Activated T-cell treated with anti-CD3 and anti-CD28 coated beads, Interleukin-2, amount 50 U/mL, for 24 hours (primary cell): ENCODE measurements at places on chromosomes 2 and 18.

- peaks cover 40% of the 10 kb centered on the region for H3K27me3 ChIP-seq
- no peak overlapping the region for H3K4me3 ChIP-seq
- DNase-seq = no peak
These were observed 49.6 kb downstream of the IL1R2 start for GRCh38 chr2:102041351-102041750.

GRCh38 chr2:29006092-29006979 is 25.2 kb downstream of the TOGARAM2 start:
- H3K36me3 ChIP-seq = no peaks in the 10 kb centered on the region
- DNase-seq = no peak
- no peaks in the 10 kb centered on the region for H3K27me3 ChIP-seq
- peaks cover 35% of the 10 kb centered on the region for H3K4me1 ChIP-seq
- H3K27ac ChIP-seq = no peak overlapping the region

DNA sequence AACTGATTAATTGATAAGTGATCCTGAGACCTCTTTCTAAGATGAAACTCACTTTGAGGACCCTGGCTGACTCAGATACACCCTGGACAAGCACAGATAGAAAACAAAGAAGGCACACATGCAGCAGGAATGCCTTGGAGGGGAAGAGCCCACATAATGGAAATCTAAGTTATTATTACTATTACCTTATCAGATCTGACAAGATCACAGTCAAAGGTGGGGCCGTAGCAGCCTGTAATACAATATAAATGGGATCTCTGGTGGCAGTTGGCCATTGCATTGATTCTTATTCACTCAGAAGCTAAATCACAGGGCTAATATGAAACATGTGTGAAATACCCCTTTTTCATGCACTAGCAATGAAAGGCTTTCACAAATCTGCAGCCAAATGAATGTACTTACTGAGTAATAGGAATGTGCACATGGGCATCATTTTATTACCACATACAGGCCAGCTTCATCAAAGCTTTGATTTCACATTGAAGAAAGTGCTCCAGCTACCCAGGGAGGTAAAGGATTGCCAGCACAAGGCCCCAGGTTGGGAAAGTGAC is 84.0 kb downstream of the ZBTB7C start:
- H3K36me3 ChIP-seq = no peaks in the 10 kb centered on the region
- H3K4me3 ChIP-seq = no peak overlapping the region
- H3K4me1 ChIP-seq = no peaks in the 10 kb centered on the region
- DNase-seq = no peak
- peaks cover 6% of the 10 kb centered on the region for H3K27me3 ChIP-seq
- no peak overlapping the region for H3K27ac ChIP-seq

- H3K4me3 ChIP-seq = peak overlapping the region; percentile 71
- peak overlapping the region; percentile 47 for H3K27ac ChIP-seq
- no peaks in the 10 kb centered on the region for H3K36me3 ChIP-seq
- no peak for DNase-seq
- peaks cover 60% of the 10 kb centered on the region for H3K27me3 ChIP-seq
These were observed 797 bp upstream of the GRHL1 start for GRCh38 chr2:9950521-9951271.

DNA sequence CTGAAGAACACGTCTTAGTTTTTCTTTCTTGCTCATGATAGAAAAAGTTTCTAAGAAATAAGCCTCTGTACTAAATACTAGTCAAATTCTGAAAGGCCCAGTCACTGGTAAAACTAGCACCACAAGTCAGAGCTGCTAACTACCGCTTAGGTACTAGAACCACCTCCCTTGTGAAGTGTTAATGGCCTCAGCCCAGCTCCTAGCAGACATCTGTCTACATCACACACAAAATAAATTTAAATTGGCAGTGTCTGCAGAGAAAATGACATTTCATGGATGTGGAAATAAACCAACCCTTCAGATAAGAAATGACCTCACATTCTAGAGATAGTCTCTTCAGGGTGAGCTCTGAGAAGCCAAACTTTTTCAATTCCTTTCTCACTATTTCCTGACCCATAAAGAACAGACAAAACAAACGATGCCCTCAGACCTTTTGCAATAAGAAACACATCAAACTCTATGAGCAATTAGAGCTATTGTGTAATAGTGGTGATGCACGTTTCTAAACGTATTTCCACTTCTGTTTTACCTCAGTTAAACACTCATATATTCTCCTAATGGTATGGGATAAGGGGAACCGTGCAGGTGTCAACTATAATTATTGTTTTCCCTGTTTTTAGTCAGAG is 70.3 kb upstream of the DSG1 start:
- no peak overlapping the region for H3K27ac ChIP-seq
- H3K4me1 ChIP-seq = no peaks in the 10 kb centered on the region
- DNase-seq = no peak
- no peaks in the 10 kb centered on the region for H3K36me3 ChIP-seq
- H3K4me3 ChIP-seq = no peak overlapping the region
- no peaks in the 10 kb centered on the region for H3K27me3 ChIP-seq

DNA sequence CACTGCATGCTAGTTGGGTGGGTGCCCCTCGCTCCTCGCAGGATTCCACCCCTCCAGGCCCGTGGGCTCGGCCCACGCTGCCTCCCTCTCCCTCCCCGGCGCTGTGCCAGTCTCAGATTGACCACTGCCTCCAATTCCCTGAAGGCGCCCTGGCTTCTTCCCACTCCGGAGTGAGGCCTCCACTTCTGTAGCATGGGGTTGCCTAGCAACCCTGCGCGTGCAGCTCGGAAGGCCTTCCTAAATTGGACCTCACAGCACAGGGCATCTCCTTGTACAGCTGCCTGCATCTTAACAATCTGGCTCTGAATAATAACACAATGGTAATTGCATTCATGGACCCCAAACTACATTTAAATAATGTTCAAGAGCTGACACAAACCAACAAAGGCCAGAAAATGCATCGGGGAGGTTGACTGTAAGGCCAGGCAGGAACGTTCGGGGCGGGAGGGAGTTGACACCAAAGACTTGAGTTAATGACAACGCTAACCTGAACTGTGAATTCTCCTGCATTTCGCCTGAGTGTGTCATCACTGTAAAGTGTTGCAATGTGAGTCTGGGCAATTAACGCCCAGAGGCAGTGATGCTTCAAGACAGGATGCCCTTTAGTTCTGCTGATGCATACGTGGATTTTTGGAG is 222.9 kb downstream of the ZBTB7C start:
- H3K4me1 ChIP-seq = no peaks in the 10 kb centered on the region
- no peak overlapping the region for H3K4me3 ChIP-seq
- no peak for DNase-seq
- H3K27me3 ChIP-seq = peaks cover 38% of the 10 kb centered on the region
- no peaks in the 10 kb centered on the region for H3K36me3 ChIP-seq

GRCh38 chr2:230600881-230601280 is 111.8 kb upstream of the CAB39 start:
- peaks cover 11% of the 10 kb centered on the region for H3K36me3 ChIP-seq
- H3K27ac ChIP-seq = peak overlapping the region; percentile 45

DNA sequence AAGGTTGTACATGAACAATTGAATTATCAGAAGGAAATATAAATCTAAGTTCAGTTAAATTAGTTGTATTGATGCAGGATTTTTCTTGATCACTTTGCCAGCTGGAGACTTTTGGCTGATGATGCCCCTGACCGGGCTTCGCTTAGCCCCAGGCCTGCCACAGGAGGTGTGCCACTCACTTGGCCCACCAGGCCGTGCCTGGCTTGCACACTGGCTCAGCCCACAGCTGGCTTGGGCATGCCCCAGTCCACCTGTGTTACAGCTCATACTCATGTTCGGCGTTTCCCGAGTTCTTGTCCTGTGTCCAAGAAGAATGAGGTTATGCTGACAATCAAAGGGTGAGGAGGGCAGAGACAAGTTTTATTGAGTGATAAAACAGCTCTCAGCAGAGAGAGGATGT is 773.9 kb upstream of the FANCL start:
- no peaks in the 10 kb centered on the region for H3K27me3 ChIP-seq
- H3K27ac ChIP-seq = no peak overlapping the region
- H3K4me1 ChIP-seq = no peaks in the 10 kb centered on the region
- no peaks in the 10 kb centered on the region for H3K36me3 ChIP-seq
- no peak for DNase-seq

DNA sequence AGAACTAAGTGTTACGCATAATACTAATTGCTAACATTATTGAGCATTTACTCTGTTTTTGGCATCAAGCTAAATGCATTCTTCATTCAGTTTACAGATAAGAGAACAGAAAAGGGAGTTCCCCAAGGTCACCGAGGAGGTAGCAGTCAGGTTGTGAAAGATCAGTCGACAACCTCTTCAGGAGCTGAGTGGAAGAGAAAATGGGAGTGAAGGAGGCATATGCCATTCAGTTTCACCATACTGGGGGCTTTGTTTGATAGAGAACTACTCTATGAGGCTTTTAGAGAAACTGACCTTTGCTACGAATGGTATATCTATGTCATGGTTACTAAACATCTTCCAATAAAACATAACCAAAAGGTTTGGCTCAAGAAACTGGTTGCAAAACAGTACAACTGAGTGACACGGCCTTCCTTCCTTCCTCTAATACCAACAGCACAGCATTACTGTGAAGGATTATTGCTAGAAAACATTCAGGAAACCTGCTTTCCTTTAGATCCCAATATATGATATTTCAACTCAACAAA is 112.1 kb downstream of the RBMS1 start:
- peak overlapping the region; percentile 82 for H3K27ac ChIP-seq
- H3K4me3 ChIP-seq = no peak overlapping the region
- DNase-seq = no peak
- H3K4me1 ChIP-seq = peaks cover 79% of the 10 kb centered on the region
- peaks cover 9% of the 10 kb centered on the region for H3K36me3 ChIP-seq

GRCh38 chr2:24385366-24385765 is 25.0 kb upstream of the ITSN2 start:
- H3K4me1 ChIP-seq = peaks cover 2% of the 10 kb centered on the region
- no peaks in the 10 kb centered on the region for H3K36me3 ChIP-seq
- DNase-seq = no peak
- H3K27ac ChIP-seq = no peak overlapping the region
- no peak overlapping the region for H3K4me3 ChIP-seq

DNA sequence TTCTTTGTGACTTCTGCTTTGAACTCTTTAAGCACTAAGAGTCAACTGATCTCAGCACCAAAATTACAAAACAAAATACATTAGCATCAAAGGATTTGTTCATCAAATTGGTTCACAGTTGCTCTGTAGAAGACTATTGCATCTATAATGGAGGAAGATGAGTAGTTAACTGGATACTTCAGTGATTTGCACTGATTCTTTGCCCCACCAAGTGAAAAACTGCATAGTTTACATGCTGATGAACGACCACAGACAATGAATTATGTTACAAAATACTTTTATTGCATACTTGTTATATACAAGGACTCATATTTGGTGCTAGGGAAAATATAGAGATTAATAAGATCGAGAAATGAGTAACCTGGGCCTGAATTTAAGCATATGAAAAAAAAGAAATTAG is 107.2 kb downstream of the SCG2 start:
- DNase-seq = no peak
- H3K36me3 ChIP-seq = no peaks in the 10 kb centered on the region
- H3K27me3 ChIP-seq = no peaks in the 10 kb centered on the region
- H3K4me1 ChIP-seq = no peaks in the 10 kb centered on the region
- H3K27ac ChIP-seq = no peak overlapping the region
- no peak overlapping the region for H3K4me3 ChIP-seq

GRCh38 chr2:14700753-14701152 is 68.2 kb downstream of the LRATD1 start:
- no peak overlapping the region for H3K27ac ChIP-seq
- no peak for DNase-seq
- H3K27me3 ChIP-seq = no peaks in the 10 kb centered on the region
- no peaks in the 10 kb centered on the region for H3K4me1 ChIP-seq
- H3K4me3 ChIP-seq = no peak overlapping the region

DNA sequence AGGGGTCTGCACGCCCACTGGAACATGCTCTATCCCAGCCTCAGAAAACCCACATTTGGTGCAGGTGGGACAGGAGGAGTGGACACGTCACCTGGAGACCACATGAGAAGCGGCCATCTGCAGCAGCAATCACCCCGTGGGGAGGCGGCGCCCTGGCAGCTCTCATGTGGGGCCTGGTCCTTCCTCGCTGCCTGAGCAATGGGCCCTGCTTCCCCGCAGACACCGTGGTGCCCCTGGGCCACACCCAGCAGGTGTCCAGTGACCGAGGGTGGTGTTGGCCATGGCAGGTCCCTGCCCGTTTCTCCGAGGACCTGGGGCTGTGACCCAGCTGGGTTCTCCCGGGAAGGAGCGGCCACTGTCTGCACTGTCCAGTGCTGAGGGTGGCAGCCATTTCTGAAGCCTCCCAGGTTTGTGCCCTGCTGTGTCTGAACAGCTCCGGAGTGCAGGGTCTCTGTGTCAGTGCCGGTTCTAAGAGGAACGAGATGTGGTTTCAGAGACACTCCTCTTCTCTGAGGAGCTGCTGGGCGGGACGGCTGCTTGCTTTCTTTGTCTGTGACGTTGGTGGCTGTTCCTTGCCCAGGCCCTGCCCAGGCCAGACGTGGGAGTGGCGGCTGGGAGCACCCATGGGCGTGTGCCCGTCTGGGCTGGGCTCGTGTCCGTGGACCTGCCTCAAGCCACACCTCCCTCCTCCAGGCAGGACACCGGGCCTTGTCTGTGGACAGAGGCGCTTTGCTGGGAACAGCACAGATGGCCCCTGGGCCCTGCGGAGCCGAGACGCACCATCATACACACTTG is 44.8 kb downstream of the NFATC1 start:
- H3K4me1 ChIP-seq = peaks cover 63% of the 10 kb centered on the region
- H3K36me3 ChIP-seq = peaks cover 93% of the 10 kb centered on the region
- peak overlapping the region; percentile 81 for H3K27ac ChIP-seq
- no peaks in the 10 kb centered on the region for H3K27me3 ChIP-seq
- no peak for DNase-seq

DNA sequence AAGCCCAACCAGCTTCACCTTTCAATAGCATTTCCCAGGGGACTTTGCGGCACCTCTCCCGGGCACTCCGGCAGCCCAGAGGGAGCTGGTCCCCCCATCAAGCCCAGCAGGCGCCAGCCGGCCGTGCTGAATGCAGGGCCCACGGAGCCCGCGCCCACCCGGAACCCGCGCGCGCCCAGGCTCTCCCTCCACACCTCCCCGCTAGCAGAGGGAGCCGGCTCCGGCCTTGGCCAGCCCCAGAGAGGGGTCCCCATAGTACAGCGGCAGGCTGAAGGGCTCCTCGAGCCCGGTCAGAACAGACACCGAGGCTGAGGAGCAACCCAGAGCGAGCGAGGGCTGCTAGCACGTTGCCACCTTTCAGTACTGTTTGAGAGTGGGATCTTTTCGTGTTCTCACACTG is 300.8 kb downstream of the DSEL start:
- no peak overlapping the region for H3K4me3 ChIP-seq
- no peak for DNase-seq
- H3K27me3 ChIP-seq = peaks cover 4% of the 10 kb centered on the region

- no peaks in the 10 kb centered on the region for H3K36me3 ChIP-seq
- DNase-seq = no peak
These were observed 2.1 kb downstream of the GULP1 start for GRCh38 chr2:188293601-188294351.

- no peaks in the 10 kb centered on the region for H3K27me3 ChIP-seq
- no peak for DNase-seq
- no peaks in the 10 kb centered on the region for H3K4me1 ChIP-seq
- H3K27ac ChIP-seq = no peak overlapping the region
- no peak overlapping the region for H3K4me3 ChIP-seq
These were observed 25.5 kb upstream of the KCNE4 start for GRCh38 chr2:223026357-223027110.
